Fibroblast of lung (primary cell): ENCODE measurements at places on chromosomes 1 and 21.
A peak's percentile ranks its signal among the peaks of the same experiment; 100 is the strongest.

GRCh38 chr1:164830628-164831027, 271.6 kb downstream of the PBX1 start:
- H3K4me1 ChIP-seq = no peaks in the 10 kb centered on the region
- DNase-seq = no peak
- no peak overlapping the region for H3K4me3 ChIP-seq
- no peaks in the 10 kb centered on the region for H3K27me3 ChIP-seq
- H3K36me3 ChIP-seq = no peaks in the 10 kb centered on the region

GRCh38 chr1:207910591-207911354, at the start of gene CD34:
TSS of gene CD34 (minus strand) at chr1:207911125. CDS start at chr1:207911080, 45 bp downstream.
- H3K27me3 ChIP-seq = peaks cover 8% of the 10 kb centered on the region
- no peaks in the 10 kb centered on the region for H3K4me1 ChIP-seq
- DNase-seq = peak; percentile 40
- peak within 1 kb of the TSS; percentile 16 for H3K4me3 ChIP-seq
- H3K36me3 ChIP-seq = no peaks in the 10 kb centered on the region

DNA sequence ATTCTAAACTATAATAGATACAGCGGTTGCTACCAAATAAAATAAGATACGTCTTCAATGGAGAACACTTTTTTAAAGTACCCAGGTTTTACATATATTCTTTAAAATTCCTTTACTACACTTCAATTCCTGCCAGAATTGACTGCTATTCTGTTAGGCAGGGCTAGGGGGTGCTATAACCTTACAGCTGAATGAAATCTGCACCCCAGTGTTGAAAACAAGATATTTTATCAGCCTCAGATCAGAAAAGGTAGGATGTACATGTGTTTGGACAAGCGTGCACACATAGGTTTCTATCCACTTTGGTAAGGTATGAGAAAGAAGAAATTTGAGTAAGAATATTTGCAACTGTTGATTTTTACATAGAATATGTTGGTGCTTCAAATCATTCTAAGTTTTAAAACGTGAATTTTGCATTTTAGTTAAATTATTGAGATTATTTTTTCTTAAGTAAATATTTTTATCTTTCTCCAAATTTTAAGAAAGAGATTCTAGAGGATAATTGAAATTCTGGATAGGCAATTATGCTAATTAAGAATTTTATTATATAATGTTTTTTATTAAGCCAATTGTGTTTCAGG, 490.8 kb upstream of the ADGRL4 start:
- H3K36me3 ChIP-seq = no peaks in the 10 kb centered on the region
- DNase-seq = peak; percentile 29
- no peak overlapping the region for H3K27ac ChIP-seq
- H3K4me1 ChIP-seq = no peaks in the 10 kb centered on the region
- no peak overlapping the region for H3K4me3 ChIP-seq

DNA sequence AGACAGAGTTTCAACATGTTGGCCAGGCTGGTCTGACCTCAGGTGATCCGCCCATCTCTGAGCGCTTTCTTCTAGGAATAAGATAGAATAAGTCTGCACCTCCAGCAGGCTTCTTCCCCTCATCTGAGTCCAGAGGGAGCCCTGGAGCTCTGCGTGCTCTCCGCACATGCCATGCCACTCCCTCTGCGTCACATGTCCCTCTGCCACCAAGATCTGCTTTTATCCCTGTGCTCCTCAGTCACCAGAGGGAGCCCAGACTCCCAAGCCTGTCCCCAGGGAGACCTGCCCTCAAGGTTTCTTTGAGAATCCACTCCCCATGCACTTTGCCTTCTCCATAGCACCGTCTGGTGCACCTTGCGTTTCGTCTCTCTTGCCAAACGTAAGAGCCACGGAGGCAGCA, 213.0 kb downstream of the CAMTA1 start:
- no peaks in the 10 kb centered on the region for H3K4me1 ChIP-seq
- no peaks in the 10 kb centered on the region for H3K27me3 ChIP-seq
- H3K36me3 ChIP-seq = no peaks in the 10 kb centered on the region
- H3K27ac ChIP-seq = no peak overlapping the region
- no peak for DNase-seq

DNA sequence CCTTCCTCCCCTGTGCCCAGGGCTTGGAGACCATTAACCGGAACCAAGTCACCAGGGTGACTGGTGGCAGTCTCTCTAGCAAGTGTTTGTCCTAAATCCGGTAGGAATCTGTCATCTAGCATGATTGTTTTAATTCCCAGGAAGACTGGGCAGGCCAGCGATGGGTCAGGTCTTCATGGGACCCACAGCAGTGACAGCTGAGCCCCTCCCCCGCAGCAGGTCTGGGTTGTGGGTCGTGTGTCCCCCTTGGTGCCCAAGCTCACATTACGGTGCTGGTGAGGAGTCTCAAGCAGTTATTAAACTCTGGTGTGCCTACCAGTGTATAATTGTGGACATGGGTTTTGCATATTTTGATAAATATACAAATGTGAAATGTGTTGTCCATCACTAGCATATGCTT, 466.5 kb downstream of the MATN1 start:
- H3K4me3 ChIP-seq = no peak overlapping the region
- no peaks in the 10 kb centered on the region for H3K36me3 ChIP-seq
- no peaks in the 10 kb centered on the region for H3K27me3 ChIP-seq
- DNase-seq = no peak
- H3K27ac ChIP-seq = no peak overlapping the region
- H3K4me1 ChIP-seq = no peaks in the 10 kb centered on the region
